ENCODE measurements at places on chromosomes 5 and 9. TPM values are rescaled to one million over a fixed set of nuclear protein-coding genes. Genes with fewer than 3 reads are reported as not detected.

MLANA gene
- not detected for total RNA-seq

RPL12 gene
- total RNA-seq, result 628 TPM

LNPEP gene
- 44.4 TPM for total RNA-seq

TRIP13 gene
- total RNA-seq, result 0.48 TPM

AGXT2 gene
- not detected for total RNA-seq

SHISAL2B gene
- not detected for total RNA-seq

CFAP157 gene
- not detected for total RNA-seq

PCDHB8 gene
- total RNA-seq, result 2.1 TPM

C1QTNF2 gene
- total RNA-seq, result 1.6 TPM

DNA sequence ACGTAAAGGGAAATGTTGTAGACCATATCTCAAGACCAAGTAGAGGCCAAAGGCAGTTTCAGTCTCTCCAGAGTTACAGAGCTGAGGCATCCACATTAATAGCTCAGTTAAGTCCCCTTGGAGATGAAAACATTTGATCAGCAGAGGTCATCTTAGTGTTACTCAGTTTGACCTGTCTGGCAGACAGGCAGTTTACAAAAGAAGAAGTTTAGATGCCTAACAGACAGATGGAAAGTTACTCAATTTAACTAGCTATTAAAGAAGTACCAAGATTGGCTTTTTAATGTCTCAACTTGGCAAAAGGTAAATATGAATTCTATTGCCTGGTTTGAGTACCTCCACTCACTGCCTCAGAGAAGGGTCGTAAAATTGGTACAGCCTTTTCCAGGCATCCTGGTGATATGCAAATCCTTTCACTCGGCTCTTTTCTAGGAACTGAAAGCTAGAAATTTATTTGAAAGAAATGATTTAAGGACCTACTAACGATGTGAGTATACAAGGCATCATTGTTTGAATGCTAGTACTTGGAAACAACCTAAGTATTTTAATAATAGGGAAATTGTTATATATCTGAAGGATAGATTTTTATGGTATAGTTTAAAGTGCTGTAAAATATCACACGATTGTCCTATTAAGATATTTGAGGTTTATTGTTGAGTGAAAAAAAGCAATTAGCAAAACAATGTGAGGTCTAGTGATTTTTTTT, 14.8 kb downstream of the ACO1 start:
- no peak for DNase-seq

DNA sequence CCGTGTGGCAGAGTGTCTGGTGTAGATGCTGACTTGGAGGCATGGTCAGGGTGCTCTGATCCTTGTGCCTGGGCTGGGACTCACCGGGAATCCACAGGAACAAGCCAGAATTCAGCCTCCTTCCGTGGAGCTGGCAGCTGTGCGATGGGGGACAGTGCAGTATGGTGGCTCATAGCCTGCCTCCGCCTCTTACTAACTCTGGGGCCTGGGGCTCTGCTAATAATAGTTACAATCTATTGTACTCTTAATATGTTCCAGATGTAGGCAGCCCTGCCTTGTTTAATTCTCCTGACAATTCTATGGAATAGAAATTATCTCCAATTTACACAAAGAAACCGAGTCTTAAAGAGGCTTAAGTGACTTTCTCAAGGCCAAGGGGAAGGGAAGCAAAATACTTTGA, 77.6 kb downstream of the PCDH1 start:
- DNase-seq, result no peak

GRCh38 chr9:11235061-11235460, 622.3 kb upstream of the PTPRD start:
- DNase-seq, result no peak

DNA sequence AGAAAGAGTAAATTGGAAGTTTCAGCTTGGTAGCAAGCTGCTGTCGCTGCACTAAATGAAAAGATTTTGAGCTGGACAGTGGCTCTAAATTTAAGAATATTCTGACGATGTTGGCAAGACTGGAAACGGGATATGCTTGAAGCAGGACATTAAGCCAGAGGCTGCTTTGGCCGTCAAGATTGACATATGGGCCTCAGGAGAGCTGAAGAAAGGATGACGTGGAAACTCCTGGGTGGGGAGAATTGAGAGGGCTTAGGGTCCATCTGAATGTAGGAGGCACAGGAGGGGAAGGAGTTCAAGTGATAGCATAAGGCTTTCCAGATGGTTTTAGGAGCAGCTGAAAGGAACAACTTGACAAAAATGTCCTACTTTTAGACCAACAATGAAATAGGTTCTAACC, 108.9 kb downstream of the PAPPA start:
- no peak for DNase-seq

DNA sequence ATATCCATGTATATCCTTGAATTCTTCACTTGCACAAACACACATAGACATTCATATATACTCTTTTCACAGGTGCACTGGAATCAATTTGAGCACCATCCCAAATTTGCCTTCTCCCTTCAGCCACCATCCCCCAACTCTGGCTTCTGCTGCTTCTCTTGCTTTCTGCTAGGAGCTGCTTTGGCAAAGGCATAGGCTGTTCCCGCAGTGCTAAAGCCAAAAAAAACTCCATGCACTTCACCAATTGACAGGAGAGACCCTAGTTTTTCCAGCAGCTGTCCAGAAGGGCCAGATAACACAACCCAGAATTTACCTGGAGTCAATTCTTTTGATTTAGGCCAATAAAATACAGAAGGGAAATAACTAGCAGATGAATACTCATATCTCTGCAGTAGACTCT, 251.3 kb downstream of the NR2F1-AS1 start:
- no peak for DNase-seq

DNA sequence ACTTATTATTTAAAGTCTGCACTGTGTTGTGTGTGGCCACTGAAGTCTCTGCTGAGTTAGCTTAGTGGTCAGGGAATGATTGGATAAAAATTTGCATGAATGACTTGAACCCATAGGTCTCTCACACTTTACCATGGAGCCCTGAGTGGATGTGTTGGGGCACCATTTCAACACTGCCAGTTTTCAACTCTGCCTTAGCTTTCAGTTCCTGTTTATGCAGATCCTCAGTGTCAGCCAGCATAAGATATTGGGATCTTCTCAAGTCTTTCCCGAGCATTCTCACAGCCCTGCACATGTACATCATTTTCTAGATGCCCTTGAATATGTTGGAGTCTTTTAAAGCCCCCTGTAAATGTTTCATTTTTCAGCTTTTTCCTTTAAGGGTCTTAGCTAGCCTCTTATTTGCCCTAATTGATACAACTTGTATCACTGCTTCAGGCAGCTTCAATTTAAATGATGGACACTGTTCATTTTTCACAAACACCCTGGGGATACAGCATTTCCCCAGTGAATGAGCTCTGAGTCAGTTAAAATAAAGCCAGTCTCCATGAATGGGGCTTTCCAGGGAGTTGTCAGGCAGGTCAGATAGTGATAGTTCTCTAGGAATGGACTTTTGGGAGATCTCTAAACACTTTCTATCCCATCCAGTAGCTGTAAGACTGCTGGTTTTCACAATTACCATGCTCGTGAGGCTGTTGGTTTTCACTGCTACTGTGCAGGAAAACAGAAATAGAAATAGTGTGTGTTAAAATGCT, 211.9 kb upstream of the PAPPA start:
- DNase-seq, result no peak

GRCh38 chr5:62259699-62260250, 46.2 kb upstream of the KIF2A start:
- no peak for DNase-seq

- no peak for DNase-seq
These were observed 47.8 kb upstream of the IRX4 start for GRCh38 chr5:1930501-1930879.

DNA sequence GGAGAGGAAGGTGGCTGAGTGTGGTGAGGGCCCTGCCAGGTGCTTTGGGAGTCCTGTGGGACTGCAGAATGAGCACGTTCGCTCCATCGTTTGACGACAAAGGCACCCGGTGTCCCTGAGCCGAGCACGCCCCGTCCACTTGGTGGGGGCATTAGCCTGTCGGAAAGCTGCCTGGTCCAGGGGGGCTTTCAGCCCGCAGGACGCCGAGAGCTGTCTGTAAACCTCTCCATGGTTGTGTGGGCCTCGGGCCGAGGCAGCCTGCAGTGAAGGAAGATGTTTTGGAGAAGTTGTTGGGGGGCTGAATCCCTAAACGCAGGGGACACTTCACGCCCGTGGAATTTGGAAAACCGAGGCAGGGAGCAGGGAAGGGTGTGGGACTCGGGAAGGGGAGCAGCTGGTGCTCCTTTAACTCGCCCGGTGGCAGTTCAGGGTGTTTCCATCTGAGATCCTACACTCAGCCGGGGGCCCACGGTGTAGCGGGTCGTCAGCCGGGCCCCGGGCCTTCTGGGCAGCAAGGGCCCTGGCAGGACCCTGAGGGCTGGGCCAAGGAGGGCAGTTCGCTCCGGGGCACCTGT, 53.8 kb downstream of the MRPL36 start:
- DNase-seq, result peak; percentile 29

DNA sequence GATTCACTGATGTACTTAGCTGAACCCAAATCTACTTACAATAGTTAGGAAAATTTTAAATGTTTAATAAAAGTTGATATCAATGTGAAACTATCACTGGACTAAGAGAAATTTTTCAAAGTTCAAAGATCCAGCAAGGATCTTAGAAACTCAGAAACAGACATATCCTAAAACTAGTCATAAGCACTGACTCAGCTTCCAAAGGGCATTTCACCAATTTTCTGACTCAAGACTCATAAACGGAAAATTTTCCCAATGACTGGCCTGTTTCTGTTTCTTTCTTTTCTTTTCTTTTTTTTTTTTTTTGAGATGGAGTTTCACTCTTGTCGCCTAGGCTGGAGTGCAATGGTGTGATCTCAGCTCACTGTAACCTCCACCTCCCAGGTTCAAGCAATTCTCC, 66.6 kb downstream of the CDC14B start:
- DNase-seq, result no peak

DNA sequence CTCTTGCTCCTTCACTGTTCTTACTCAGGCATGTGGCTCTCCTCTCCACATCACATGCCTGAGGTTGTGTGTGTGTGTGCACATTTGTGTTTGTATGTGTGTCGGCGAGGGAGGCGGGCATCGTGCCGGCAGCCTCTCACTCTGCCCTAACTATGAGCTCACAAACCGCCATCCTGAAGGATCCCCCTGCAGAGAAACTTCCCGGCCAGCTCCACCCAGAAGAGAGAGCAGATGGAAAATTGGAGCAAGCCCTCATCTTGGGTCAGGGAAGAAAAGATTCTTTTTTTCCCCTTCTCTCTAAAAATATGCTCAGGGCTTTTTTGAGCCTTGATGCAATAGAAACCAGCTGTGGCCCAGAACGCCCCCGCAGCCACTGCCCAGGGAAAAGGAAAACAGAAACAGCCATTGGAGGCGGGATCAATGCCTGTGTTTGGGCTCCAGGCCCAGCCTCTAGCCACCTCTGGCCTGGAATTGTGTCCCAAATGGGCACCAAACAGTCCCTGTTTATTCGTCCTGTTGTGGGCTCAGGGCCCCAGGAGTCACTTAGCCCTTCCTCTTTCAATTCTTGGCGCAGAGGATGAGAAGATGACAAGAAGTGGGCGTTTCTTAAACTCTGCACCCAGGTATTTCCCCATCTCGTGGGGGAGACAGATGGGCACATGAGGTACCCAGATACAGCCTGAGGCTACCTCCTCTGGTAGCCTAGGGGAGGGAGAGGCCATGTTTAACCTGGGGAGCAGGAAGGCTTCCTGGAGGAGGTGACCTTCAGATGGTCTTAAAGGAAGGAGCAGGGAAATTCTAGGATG, 151.5 kb downstream of the RGS3 start:
- DNase-seq, result peak; percentile 80

DNA sequence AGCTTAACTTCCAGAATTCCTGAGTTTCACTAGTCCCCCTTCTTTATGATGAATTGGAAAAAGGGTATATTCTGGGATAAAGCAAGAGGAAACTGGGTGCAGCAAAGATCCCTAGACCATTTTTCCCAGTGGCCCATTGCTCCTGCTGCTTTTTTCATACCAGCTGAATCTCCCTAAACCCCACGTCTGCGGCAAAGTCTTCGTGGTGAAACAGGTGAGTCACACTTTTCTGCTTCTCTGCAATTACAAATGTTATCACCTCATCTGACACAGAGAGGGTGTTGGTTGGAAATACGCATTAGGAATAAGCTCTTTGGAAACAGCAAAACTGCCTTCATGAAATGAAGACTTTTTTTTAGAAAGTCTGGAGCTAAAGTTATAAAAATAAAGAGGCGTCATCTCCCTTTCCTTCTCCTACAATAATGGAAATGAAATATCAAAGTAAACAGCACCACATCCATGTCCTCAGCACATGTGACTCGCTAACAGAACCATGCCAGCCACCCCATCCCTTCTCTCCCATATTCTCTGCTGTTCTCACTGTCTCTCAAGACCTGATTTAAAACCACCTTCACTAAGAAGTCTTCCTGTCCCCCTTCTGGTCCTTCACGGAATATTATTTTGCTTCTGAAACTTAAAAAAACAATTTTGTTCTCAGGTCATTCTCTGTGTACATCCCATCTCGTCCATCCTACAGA, 39.5 kb upstream of the GLRX start:
- DNase-seq, result no peak

GRCh38 chr5:75361310-75361709, 24.3 kb downstream of the HMGCR start:
- no peak for DNase-seq

DNA sequence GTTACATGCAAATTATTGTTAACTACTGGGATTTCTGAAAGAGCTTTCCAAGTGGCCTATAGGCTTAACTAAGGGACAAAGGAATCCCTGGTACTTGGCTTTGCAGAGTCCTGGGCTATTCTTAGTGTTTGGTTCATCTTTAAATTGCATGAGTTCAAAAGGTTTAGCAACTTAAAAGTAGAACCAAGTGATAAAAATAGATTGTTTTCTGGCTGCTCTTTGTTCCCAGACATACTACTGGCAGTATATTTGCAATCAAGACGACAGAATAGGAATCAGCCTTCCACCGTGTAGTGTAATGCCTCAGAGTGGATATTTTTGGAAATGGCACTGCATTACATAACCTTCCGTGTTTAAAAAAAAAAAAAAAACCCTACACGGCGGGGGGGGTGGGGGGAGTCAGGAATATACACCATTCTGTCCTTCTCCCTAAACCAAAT, 1.0 kb downstream of the NREP start:
- DNase-seq, result no peak

DNA sequence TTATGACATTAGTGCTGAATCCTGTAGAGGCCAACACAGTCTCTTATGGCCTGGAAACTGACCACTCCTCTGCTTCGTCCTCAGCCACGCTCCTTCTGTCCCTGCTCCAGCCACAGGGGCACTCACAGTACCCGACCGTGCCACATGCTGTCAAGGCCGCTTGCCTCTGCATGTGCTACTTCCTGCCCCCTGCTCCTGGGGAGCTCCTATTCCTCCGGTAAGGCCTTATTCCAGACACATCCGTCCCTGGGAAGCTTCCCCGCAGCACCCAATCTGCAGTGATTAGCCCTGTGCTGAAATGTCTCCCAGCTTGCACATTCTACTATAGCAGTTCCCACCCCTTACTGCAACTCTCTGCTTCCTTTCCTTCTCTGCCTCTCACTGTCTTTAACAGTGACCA, 187.5 kb downstream of the CRB2 start:
- no peak for DNase-seq

GRCh38 chr5:21649969-21650368, 1203.2 kb downstream of the CDH12 start:
- no peak for DNase-seq

- no peak for DNase-seq
These were observed 162.9 kb downstream of the FGF1 start for GRCh38 chr5:142522983-142523382.

GRCh38 chr5:155406815-155407214, 393.3 kb downstream of the KIF4B start:
- no peak for DNase-seq

GRCh38 chr5:35956429-35956828, 18.0 kb upstream of the CAPSL start:
- no peak for DNase-seq
